Upper lobe of left lung (tissue), 6 donors: ENCODE measurements at places on chromosomes 1 and 21.

GRCh38 chr1:158951956-158952355 lies 20.6 kb downstream of the PYHIN1 start:
- no peak for DNase-seq

GRCh38 chr1:46174448-46175231 lies at the start of gene TSPAN1:
Gene TSPAN1, plus strand, starts transcription at chr1:46175087. Its CDS starts 6,021 bp downstream, at chr1:46181108.
- peak; percentile 82 for DNase-seq

DNA sequence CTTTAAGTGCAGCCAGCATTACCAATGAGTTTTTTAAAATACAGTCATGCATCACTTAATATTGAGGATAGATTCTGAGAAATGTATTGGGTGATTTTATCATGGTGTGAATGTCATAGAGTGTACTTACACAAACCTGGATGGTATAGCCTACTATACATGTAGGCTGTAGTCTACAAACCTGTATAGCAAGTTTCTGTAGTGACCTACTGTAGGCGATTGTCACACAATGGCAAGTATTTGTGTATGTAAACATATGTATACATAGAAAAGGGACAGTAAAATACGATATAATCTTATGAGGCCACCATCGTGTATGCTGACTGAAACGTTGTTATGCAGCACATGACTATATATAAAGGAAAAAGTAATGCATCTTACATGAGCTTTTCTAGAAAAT lies 48.2 kb downstream of the RPE65 start:
- DNase-seq, result no peak

DNA sequence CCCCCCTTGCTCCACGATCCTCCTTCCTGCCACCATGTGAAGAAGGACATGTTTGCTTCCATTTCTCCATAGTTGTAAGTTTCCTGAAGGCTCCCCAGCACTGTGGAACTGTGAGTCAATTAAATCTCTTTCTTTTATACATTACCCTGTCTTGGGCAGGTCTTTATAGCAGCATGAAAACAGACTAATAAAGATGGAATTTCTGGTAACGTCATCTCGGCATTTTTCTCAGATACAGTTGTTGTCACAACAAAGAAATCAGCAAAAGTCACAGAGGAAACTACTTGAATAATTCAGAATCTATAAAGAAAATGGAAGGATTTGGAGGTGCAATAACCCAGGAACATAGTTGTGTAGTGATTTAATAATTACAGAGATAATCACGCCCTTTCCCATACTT lies 4.4 kb downstream of the APCS start:
- DNase-seq, result no peak

GRCh38 chr1:76154206-76154956 lies 79.8 kb downstream of the ST6GALNAC3 start:
- peak; percentile 84 for DNase-seq

DNA sequence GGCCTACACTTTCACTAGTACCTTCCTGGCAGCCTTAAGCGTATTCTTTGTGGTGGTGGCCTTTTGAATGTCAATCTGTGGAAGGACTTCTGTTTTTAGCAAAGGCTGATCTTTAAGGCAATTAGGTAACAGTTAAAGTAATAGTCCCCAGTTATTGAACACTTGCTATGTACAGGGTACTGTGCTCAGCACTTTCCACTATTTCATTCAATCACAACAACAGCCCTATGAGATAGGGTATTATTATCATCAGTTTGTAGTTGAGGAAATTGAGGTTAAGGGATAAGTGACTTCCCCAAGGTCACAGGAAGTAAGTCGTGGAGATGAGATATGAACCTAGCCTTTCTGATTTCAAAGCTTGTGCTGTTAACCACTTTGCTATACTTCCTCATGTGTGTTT lies 185.7 kb downstream of the ST6GALNAC3 start:
- DNase-seq, result no peak
